Effector memory CD4-positive, alpha-beta T cell (primary cell): ENCODE measurements at places on chromosomes 1 and 21.

GRCh38 chr21:44869781-44870747 lies 3.4 kb downstream of the PTTG1IP start:
- DNase-seq, result no peak

GRCh38 chr1:166197141-166197540 lies 30.3 kb upstream of the FAM78B start:
- no peak for DNase-seq

- DNase-seq, result no peak
Observed at GRCh38 chr1:25017436-25018109, 87.5 kb upstream of the RUNX3 start.

DNA sequence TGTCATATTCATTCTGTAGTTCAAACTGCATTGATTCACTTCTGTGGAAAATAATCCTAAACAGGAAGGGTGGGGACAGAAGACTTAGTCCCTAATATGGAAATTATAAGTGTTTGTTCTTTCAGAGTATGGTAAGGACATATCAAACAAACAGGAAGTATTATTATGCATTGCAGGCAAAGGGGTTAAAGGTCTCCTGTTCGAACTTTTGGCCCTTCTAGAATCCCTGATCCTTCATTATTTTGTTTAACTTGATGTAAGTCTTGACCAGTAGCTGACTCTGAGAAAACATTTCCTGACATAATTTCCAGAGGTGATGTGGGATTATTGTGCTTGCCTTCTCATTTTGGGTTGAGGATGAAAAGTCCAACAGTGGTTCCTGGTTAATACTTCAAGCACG lies 215.4 kb upstream of the ADGRL2 start:
- DNase-seq, result no peak
